ENCODE measurements at places on chromosomes 7 and 10. TPM values are rescaled to one million over a fixed set of nuclear protein-coding genes. Genes with fewer than 3 reads are reported as not detected.

GRCh38 chr7:40493609-40494051 is 358.8 kb downstream of the SUGCT start:
- H3K27ac ChIP-seq: no peak overlapping the region
- DNase-seq: no peak
- H3K4me3 ChIP-seq: no peak overlapping the region
- H3K4me1 ChIP-seq: no peaks in the 10 kb centered on the region
- no peaks in the 10 kb centered on the region for H3K27me3 ChIP-seq

- no peaks in the 10 kb centered on the region for H3K4me1 ChIP-seq
- no peaks in the 10 kb centered on the region for H3K36me3 ChIP-seq
- H3K27ac ChIP-seq: no peak overlapping the region
These were observed 134.2 kb downstream of the ELFN1 start for GRCh38 chr7:1804310-1804709.

DNA sequence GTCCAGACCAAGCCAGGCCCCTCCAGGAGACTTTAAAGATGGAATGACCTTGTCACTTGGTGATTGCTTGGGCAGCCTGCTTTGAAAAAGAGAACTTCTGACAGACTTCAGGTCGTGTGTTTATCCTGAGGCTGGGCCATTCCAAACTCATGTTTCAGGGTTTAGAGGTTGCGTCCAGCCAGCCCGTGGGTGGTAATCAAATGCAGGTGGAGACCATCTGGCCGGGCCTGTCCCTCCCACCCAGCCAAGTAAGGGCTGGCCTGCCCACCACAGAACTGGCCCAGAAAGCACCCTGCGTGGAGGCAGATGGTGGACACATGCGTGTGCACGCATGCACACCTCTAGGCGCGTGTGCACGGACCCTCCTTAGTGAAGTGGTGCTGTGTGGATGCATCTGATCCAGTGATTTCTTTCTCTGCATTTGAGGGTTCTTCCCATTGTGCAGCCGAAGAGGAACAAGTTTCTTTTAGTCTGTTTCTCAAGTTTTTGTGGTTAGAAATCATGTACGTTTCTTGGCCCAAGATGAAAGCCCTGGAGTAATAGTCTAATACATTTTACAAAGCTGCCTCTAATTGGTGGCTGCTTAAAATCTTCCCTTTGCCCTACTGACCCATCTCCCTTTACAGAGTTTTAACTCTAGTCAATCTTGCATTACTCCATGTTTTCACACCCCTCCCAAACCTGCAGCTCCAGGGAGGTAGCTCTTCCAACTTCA is 43.0 kb downstream of the SUFU start:
- no peaks in the 10 kb centered on the region for H3K27me3 ChIP-seq
- H3K4me1 ChIP-seq: peaks cover 21% of the 10 kb centered on the region
- no peak overlapping the region for H3K4me3 ChIP-seq

- peak overlapping the region; percentile 7 for H3K4me3 ChIP-seq
- H3K4me1 ChIP-seq: peaks cover 34% of the 10 kb centered on the region
- no peaks in the 10 kb centered on the region for H3K36me3 ChIP-seq
These were observed 49.0 kb upstream of the CALD1 start for GRCh38 chr7:134730411-134730829.

DNA sequence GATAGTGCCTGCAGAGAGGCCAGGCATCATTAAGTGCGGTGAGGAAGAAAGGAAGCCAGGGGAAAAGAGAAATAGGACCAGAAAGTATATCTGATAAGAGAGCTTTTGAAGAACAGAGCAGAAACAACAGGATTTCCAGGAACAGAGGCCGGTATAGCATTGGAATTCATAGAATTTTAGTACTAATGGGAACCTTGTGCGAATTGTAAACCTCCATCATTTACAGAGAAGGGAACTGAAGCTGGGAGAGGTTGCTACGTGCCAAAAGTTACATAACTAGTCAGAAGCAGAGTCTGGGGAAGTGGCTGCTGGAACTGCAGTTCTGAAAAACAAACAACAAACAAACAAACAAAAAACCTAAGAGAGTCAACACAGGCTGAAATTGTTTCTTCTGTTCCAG is 5.4 kb upstream of the ZMYND11 start:
- no peak overlapping the region for H3K4me3 ChIP-seq
- DNase-seq: no peak
- no peak overlapping the region for H3K27ac ChIP-seq
- H3K27me3 ChIP-seq: no peaks in the 10 kb centered on the region

DNA sequence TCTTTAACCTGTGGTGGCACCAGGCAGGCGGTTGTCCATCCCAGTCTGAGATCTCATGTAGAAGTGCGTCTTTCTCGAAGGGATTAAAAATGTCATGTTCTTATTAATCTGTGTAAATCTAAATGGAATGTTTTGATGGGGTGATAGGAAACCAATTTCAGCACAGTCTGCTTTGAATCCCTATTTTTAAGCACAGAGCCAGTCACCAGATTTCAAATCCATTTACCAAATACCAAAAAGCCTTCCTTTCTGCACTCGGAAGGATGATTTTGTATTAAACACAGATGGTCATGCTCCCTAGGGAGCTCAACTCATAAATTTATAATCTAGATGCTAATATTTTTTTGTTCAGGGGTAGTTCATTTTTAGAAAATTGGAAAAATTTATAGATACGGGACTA is 160.6 kb upstream of the AOAH start:
- no peaks in the 10 kb centered on the region for H3K4me1 ChIP-seq
- no peak overlapping the region for H3K4me3 ChIP-seq

DNA sequence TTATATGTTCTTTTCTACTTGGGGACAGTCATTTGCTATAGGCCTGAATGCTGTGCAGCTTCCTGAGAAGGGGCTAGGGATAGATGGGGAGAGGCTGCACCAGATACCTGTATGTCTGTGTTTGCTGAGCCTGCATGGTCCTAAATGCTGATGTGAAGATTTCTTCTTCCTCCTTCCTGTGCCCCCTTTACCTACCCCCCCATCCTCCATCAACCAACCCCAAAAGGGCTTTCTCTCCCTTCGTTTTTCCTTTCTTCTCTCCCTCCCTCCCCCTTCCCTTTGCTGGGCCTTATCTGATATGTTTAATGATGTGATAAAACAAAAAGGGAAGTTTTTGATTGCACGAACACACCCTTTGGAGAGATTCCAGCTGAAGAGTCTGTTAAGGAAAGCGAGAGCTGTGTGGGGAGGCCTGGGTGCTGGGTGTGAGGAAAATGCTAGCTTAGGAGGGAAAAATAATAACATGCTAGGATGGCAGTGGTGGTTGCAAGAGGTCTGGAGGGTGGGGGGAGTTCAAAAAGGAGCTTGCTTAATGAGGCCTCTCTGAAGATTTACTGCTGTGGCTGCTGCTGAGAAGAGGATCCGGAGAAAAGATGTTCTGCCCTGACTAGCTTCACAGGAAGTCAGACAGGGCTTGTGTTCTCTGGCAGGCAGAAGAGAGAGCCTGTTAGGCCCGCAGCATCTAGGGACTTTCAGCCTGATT is 101.8 kb downstream of the SAMD9 start:
- DNase-seq: no peak
- H3K27me3 ChIP-seq: no peaks in the 10 kb centered on the region
- H3K4me1 ChIP-seq: peaks cover 34% of the 10 kb centered on the region
- H3K4me3 ChIP-seq: no peak overlapping the region
- peak overlapping the region; percentile 40 for H3K27ac ChIP-seq

The CLCN1 gene
- total RNA-seq: not detected

The ERVW-1 gene
- total RNA-seq: not detected

The MMP21 gene
- not detected for total RNA-seq

The CRYGN gene
- not detected for total RNA-seq

The SPDYE1 gene
- total RNA-seq: not detected

- no peak for DNase-seq
- H3K36me3 ChIP-seq: no peaks in the 10 kb centered on the region
- H3K27me3 ChIP-seq: no peaks in the 10 kb centered on the region
- no peak overlapping the region for H3K4me3 ChIP-seq
These were observed 417.1 kb downstream of the SUGCT start for GRCh38 chr7:40551685-40552576.

GRCh38 chr10:124145109-124145870 is 51.9 kb upstream of the CHST15 start:
- H3K4me3 ChIP-seq: no peak overlapping the region
- peaks cover 7% of the 10 kb centered on the region for H3K4me1 ChIP-seq
- no peak for DNase-seq
- H3K36me3 ChIP-seq: no peaks in the 10 kb centered on the region
- no peaks in the 10 kb centered on the region for H3K27me3 ChIP-seq

The C7orf57 gene
- not detected for total RNA-seq

DNA sequence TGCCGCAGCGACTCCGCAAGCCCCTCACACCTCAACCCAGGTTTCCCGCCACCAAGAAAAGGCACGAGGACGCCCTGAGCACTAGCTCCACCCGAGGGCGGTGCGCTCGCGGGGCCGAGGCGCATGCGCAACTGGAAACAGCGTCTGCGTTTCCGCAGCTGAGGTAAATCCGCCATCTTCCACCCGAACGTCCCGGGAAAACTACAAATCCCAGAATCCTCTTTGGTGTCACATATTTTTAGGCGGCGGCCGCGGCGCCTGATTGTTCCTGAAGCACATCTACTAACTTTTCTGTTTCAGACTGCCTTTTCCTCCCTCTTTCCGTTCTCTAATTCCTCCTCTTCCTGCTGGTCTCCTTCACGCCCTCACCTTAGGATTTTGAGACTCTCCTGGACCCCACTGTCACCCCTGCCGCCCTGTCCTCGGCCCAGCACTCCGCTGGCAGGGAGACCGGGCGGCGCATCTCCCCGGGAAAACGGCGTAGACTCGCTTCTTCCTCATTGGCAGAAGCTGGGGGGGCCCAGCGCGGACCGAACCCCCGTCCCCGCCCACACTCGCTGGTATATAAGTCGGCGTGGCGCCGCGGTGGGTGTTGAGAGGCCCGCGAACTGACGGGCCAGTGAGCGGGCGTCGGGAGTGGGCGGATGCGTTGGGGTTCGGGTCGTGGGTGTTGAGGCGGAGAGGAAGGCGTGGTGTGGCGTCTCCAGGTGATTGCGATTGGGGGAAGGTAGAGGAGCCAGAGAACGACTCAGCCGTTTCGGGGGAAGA is at the start of gene ZCWPW1:
ZCWPW1 (minus strand) TSS at position 505 of the 768 bp plus-strand sequence. CDS start 8,054 bp downstream, outside the sequence.
- H3K4me3 ChIP-seq: peak within 1 kb of the TSS; percentile 93
- DNase-seq: no peak
- H3K4me1 ChIP-seq: peaks cover 26% of the 10 kb centered on the region
- H3K27me3 ChIP-seq: no peaks in the 10 kb centered on the region
- peak within 1 kb of the TSS; percentile 100 for H3K27ac ChIP-seq
- no peaks in the 10 kb centered on the region for H3K36me3 ChIP-seq
